CD4-positive, alpha-beta T cell treated with Interleukin-17A for 4 hours (primary cell): ENCODE measurements at places on chromosomes 2 and 18.

DNA sequence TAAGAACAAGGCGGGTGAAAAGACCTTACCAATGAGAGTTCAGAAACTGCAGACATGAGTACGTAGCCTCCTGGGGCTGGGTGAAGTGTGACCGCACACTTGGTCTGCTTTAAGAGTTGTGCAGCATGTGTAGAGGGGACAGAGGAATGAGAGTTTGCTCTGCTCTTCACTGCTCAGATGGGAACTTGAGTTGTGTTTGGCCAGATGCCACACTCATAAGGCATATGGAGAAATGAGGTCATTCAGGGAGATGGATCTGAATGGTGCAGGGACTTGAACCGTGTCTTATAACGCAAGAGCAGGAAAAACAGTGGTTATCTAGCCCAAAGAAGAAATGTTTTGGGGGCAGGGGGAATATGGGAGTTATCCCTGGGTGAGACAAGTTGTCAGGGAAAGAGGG, 273.8 kb upstream of the LYPD1 start:
- DNase-seq: no peak

DNA sequence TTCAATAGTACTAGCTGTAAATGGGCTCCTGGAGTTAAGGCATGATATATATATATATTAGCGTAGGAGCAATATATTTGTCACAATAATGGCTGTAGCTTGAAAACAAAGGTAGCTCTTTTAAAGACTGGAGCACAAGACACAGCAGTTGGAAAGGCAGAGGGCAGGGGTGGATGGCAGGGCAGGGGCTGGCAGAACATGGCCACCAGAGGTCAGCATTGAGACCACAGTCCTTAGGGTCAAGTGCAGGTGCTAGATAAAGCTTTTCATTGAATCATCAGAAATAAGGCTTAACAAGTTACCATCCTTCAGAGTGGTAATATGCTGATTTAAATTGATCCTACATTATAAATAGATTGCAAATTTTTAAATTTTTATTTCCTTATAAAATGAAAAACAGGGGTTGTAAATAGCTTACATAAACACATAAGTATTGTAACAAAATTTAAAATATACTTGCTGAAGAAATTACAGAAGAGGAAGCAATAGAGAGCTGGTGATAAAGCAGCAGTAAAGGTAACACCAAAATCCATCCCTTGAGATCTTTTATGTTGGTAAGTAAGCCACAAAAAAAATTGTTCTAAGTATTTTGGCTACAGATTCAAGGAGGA, 161.2 kb upstream of the PIEZO2 start:
- no peak for DNase-seq

DNA sequence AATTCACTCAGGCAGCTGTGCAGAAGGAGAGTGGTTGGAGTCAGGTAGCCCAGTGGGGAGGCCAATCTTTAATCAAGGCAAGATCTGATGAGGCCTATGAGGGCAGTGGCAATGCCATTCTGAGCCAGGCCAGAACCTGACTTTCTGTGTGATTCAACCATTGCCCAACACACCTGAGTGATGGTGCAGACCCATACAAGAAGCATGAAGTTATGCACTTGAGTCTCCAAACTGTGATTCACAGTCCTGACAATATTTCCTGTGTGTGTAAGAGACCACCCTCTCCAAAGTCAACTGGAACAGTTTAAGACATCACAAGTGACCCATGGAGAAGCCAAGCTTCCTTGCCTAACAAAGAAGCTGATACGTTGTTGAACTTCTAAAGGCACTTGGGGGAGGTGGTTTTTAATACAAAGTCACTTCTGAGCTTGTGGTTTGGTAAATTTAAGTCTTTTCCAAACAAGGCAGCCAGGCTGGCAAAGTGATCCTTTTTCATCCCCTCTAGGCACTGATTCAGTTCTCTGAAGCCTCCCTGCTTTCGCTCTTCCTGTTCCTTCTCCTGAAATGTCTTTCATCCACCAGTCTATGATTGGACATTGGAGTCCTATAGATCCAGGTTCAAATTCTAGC, 49.0 kb downstream of the VSNL1 start:
- no peak for DNase-seq

- DNase-seq: no peak
Measured at GRCh38 chr2:116487336-116487735, 1327.2 kb upstream of the DDX18 start.

- DNase-seq: no peak
Measured at GRCh38 chr18:73962256-73962655, 185.4 kb downstream of the FBXO15 start.

- DNase-seq: no peak
Measured at GRCh38 chr2:135169900-135170753, 118.0 kb downstream of the RAB3GAP1 start.

DNA sequence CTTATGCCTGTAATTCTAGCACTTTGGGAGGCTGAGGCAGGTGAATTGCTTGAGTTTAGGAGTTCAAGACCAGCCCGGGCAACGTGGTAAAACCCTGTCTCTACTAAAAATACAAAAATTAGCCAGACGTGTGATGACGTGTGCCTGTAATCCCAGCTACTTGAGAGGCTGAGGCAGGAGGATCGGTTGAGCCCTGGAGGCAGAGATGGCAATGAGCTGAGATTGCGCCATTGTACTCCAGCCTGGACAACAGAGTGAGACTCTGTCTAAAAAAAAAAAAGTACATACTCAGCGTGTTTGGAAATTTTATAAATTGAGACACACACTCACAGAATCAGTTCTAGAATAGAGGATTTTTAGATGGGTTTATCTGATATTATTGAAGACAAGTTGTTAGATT, 17.1 kb upstream of the GIGYF2 start:
- no peak for DNase-seq

DNA sequence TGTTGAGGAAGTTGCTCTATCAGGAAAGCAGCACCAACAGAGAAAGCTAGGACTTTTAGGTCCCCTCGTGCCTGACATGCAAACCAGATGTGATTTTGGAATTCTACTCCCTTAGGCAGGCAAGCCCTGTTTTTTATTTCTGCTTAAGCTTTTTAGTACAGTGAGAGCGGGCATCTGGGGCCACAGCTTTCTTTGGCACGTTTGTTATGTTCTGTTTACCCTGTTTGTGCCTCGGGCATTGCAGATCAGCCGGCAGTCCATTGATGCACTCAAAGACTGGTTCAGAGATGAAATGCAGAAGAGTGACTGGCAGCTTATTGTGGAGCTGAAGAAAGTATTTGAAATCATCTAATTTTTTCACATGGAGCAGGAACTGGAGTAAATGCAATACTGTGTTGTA, 61.9 kb downstream of the EIF5B start:
- DNase-seq: no peak

GRCh38 chr2:26442301-26442700, 35.6 kb downstream of the OTOF start:
- DNase-seq: no peak

- no peak for DNase-seq
Measured at GRCh38 chr2:80473796-80474195, 169.2 kb upstream of the LRRTM1 start.

DNA sequence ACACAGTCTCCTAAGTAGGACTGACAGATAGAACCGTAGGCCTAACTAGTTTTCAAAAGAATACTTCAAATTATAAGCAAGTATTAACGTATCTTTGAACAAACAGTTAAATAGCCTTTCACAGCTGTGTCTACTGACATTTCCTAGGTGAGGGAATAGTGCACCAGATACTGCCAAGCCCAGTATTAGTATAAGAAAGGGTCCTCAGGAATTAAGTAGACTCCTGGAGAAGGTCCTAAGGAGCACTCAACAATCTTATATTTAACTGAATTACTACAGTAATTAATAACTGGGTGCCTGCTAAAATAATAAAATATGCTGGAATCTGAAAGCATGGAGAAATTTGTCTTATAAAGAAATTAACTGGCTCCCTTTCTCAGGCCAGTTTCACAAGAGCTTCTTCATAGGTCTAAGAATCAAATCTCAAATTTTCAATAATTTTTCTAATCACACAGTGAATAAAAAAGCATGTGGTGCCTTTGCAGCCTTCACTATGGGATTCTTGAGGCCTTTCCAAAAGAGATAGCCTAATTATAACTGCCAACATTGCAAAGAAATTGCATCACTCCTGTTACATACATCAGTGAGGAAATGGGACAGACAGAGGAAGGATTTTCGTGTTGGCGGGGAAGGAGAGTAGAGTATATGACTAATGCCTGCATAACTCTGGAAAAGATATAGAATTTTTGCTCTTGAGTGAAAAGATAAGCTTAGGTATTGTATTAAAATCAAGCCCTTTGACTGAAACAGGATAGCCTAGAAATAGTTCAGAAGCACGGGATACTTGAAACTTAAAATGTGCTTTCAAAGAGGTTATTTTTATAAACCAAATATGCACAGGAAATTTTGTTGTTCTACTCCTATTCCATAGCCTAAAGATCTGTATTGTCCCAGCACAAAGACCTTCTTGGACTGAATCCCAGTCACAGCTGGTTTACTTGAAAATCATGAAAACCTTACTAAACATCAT, 228.6 kb upstream of the STK17B start:
- DNase-seq: no peak

DNA sequence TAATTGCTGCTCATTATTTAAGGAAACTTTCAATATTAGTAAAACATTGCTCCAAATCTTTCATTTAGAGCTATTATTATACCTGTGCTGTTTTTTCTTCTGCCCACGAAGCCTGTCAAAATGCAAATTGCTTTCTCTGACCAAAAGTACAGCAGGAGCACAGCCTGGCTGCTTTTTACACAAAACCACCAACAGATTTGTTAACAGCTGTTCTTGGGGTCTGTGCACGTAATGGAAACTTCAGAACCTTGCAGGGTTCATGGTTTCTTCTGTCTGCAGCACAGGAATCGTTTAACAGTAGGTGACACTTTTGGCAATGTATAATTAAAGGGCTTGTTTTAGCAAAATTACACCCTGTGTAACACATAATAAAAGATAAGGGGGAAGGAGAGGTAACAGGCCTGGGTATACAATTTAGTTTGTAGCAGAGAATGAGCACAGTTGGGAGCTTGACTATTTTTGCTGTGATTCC, 447.3 kb downstream of the KCNJ3 start:
- DNase-seq: no peak

DNA sequence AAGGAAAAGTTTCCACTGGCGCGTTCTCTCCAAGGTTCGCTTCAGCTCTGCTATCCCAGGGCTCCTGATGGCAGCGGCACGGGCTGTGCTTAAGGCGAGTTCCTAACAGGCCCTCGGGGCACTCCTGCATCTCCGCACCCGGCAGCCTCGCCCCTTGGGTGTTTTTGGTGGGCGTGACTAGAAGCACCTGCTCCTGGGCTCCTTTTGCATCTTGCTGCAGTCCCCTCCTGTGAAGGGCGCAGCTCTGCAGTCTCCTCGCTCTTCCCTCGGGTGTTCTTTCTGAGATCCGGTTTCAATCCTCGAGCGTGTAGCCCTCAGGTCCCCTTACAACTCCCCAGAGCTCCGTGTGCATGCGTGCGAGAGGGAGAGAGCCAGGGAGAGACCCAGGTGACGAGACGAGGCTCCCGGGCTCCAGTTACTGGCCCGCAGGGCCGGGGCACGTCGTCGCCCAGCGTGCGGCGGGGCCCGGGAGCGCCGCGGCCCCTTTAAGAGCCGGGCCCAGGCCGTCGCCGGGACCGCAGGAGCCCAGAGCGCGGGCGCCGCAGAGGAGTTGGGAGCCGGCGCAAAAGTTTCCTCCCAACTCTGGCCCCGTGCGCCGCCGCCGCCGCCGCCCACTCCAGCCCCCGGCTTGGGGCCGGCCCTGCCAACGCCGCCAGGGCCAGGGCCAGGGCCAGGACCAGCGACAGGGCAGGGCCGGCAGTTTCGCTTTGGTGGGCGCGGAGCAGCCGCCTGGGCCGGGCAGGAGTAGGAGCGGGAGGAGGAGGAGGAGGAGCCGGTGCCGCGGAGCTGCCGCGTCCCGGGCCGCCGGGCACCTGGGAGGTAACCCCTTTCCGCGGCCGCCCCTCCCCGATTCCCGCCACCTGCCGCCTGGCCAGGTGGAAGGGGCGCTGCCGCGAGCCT, at the start of gene PARD3B:
PARD3B (plus strand) TSS at position 515 of the 900 bp plus-strand sequence. CDS start 525 bp downstream, outside the sequence.
- DNase-seq: peak; percentile 18

DNA sequence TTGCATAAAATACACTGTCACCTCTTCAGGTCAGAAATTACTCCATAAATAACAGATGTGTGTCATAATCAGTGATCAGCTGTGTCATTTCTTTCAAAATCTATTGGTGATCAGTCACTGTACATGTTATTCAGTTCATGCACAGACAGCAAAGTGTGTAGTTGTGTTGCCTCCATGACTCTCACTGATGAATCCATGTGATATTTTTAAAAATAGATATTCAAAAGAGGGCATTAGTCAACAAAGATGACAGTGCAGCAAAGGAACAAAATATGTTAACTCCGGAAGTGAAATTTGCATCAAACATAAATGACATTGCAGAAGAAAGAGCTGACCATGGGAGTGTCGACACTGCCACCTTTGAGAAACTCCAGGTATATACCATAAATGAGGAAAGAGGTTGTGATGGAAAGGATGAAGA, 17.1 kb upstream of the MCM6 start:
- no peak for DNase-seq

- DNase-seq: no peak
Measured at GRCh38 chr2:68870215-68870614, 982 bp downstream of the BMP10 start.

- no peak for DNase-seq
Measured at GRCh38 chr18:36561046-36561445, 263.5 kb downstream of the FHOD3 start.

DNA sequence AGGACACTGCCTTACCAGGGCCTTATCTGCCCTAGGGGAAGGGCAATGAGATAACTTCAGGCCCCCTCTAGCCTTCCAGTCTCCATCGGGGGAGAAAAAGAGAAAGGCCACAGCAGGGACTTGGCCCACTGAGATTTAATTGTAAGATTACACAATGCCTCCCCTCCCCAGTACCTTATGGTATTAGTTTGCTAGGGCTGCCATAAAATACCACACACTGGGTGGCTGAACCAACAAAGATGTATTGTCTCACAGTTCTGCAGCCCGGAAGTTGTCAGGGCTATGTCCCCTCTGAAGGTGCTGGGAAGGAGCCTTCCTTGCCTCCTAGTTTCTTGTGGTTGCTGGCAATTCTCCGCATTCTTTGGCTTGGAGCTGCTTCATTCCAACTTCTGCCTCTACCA, 34.8 kb upstream of the SPATA3 start:
- DNase-seq: no peak

DNA sequence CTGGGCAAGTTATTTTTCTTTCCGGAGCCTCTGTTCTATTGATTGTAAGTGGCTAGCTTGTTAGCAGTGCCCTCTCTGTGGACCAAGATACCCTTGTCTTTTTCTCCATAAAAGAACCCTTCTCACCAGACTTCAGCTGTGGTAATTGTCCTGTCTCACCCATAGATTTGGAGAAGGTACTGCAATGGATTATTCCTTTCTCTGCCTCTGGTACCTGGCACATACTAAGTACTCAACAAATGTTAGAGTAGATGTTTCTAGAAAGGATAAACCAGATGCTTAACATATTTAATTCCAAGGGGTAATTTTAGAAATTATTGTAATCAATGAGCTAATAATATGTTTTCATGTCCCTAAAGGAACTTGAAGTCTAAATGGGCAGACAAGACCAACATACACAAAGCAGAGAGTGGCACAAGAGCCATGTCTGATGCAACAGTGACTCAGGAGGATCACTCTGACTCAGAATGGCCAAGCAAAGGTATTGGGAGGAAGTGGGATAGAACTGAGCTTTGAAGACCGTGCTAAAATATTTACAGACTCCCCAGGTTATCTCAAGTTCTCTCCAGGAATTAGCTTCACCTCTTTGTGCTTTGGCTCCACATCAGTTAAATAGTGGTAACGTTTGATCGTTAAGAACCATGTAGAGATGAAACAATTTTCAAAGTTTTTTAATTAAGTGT, 129.7 kb upstream of the OSR1 start:
- DNase-seq: no peak

GRCh38 chr18:23631746-23632145, 31.0 kb downstream of the ANKRD29 start:
- no peak for DNase-seq
